Activated T-helper 2 cell treated with anti-CD3 and anti-CD28 coated beads, Interferon-gamma antibody, Interleukin-2, Interleukin-4, amounts not matched to agents 10 μg/mL and 5 μg/mL and 100 μg/mL, durations not matched to agents 14 hours and 24 hours and 36 hours (primary cell): ENCODE measurements at places on chromosomes 3 and 15.

GRCh38 chr15:100703032-100703578 lies 100.7 kb downstream of the ASB7 start:
- DNase-seq: no peak

DNA sequence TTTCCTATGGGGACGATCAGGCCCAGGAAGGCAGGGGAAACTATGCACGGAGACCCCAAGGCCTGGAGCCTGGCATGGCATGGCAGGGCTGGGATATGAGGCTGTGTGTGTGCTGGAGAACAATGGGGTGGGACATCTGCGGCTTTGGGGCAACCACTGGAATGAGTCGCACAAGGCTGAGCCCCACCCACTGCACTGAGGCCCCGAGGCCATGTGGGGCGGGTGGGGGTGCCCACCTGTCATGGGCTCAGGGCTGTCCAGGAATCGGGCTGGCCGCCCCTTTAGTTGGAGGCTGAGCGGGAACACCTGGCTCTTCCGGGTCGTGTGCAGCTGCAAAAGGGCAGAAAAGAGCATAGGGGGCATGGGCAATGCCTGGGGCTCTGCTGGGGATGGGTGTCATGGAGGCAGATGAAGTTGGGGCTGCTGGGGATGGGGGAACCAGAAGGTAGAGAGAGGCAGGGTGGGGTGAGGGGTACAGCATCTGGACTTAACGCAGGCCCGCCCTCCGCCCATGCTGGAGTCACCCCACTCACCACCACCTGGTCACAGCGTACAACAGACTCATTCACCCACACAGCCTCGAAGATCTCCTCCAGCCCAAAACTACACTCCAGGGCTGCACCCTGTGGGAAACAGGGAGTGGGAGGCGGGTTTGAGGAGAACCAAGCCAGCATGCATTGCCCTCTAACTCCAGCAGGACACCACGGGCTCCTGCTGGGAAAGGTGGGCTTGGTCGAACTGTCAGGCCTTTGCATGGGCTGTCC lies 31.1 kb downstream of the PLXND1 start:
- DNase-seq: no peak

DNA sequence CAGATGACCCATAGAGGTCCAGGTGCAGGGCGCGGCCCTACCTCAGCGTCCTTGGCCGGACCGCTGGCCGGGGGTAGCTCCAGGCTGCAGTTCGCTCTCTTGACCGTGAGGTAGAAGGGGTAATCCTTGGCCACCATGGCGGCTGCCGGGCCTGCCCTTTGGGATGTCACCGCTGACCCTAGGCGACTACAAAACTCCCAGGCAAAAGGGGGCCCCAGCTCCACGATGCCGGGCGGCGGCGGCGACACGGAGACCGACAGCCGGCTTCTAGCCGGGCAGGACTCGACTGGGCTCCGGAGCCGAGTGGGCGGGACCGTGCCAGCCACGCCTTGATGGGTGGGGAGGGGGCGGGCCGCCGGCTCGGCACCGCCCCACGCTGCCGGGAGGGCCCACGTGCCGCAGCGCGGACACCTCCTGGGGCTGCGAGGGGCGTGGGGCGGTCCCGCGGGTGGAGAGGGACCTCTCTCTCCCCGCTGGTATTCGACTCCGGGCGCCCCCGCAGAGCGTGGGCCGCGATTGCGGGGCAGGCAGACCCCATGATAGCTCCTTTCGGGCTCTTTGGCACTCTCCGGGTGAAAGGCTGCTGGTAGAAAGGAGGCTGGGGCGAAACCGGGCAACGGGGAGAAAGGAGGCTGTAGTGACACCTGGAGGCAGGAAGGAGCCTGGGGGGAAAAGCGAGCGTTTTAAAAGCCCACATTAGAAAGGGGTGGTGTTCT lies at the start of gene ARHGEF3:
Gene ARHGEF3 (minus strand): TSS at position 288 of the 716 bp plus-strand sequence. CDS start 151 bp downstream, at position 137.
- peak; percentile 79 for DNase-seq

- no peak for DNase-seq
These were observed 37.9 kb downstream of the EID1 start for GRCh38 chr15:48915861-48916260.

GRCh38 chr3:177626045-177626444 lies 428.8 kb upstream of the TBL1XR1 start:
- no peak for DNase-seq

- peak; percentile 77 for DNase-seq
These were observed 81.2 kb downstream of the SRGAP3 start for GRCh38 chr3:9168241-9168741.

- DNase-seq: no peak
These were observed 981.8 kb downstream of the ROBO2 start for GRCh38 chr3:78021710-78022109.

DNA sequence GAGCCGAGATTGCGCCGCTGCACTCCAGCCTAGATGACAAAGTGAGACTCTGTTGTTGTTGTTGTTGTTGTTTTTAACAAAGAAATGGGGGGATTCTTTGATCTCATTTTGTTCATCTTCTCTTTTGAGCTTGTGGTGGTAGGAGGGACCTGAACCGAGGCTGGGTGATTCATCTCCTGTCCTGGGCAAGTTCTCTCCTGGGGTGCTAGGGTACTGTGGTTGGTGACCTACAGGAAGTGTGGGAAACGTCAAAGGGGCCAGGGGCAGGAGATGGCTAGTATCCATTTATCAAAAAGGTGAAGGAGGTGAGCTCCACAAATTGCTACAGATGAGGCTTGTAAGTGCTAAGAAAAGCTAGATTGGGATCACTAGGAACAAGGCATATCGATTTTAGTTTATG lies 14.3 kb downstream of the PPCDC start:
- no peak for DNase-seq

GRCh38 chr3:36969540-36970432 lies 23.1 kb downstream of the EPM2AIP1 start:
- peak; percentile 62 for DNase-seq

- no peak for DNase-seq
These were observed 62.1 kb upstream of the IL12A start for GRCh38 chr3:159926573-159926972.

DNA sequence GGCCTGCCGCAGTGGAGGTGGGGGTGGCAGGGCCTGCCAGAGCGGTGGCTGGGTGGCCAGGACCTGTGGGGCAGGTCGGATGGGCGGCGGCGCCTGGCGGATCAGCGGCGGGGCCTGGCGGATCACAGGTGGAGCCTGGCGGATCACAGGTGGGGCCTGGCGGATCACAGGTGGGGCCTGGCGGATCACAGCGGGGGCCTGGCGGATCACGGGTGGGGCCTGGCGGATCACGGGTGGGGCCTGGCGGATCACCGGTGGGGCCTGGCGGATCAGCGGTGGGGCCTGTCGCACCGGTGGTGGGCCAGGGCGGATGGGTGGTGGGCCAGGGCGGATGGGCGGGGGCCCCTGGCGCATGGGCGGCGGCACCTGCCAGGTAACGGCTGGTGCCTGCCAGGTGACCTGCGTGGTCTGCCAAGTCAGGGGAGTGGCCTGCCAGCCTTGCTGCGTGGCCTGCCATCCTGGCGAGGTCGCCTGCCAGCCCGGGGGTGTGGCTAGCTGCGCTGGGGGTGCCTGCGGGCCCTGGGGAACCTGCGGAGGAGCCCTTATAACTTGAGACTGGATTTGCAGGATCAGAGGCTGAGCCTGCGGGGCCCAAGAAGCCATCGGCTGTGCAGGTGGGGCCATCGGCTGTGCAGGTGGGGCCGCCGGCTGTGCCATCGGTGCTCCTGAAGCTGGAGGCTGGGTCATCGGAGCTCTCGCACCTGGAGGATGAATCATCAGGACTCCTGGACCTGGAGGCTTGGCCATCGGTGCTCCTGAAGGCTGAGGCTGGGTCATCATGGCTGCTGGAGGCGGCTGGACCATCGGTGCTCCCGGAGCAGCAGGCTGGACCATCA lies 1.3 kb downstream of the MAGEL2 start:
- no peak for DNase-seq

DNA sequence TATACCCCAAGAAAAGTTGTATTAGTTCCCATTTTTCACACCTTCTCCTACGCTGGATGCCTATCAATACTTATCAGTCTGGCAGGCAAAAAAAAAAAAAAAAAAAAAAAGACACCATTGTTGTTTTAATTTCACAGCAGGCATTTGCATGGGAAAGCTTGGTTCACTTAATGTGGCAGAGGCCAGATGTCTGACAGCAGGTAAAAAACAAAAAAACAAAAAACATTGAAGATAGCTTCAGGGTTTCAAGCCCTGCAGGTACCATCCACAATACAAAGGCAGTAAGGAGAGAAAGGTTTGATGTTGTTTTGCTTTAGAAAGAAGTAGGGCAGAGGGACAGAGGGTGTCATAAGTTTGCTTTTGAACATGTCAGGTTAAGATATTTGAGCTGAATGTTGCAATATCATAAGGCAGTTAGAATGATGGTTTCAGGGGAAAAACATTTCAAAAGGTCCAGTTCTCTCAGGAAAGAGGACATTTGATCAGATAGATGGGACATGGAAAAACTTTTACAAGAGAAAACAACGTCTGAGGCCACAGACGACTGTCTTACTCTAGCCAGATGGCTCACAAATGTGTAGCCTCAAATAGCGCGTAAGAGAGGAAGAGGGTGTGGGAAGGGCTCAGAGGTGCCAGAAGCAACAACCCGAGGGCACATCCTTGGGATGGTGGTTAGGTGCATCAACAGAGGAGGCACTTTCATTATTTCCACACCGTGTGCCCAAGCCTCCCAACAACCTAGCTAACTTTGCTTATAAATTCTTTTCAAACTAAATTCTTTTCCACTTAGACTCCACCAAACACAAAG lies 25.7 kb downstream of the PCOLCE2 start:
- no peak for DNase-seq

GRCh38 chr3:8365541-8365940 lies 136.1 kb upstream of the LMCD1 start:
- no peak for DNase-seq

- DNase-seq: no peak
These were observed 78.3 kb downstream of the CHRNA7 start for GRCh38 chr15:32108661-32109060.

DNA sequence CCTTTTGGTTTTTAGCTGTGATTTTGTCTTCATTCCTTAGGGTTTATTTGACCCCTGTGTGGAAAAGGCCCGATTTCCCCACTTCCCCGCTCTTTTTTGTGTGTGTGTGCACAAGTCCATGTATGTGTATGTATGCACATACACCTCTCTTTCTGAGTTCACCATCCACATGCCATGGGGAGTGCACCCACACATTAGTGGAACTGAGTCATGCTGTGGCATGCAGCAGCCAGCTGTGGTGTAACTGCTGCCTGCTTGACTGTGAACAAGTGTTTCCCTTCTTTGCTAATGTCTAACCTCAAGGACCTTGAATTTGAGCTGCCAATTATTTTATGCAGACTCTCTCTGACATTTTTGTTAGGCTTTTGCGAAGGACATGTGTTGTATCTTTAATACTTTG lies 434.9 kb upstream of the TPM1 start:
- no peak for DNase-seq

DNA sequence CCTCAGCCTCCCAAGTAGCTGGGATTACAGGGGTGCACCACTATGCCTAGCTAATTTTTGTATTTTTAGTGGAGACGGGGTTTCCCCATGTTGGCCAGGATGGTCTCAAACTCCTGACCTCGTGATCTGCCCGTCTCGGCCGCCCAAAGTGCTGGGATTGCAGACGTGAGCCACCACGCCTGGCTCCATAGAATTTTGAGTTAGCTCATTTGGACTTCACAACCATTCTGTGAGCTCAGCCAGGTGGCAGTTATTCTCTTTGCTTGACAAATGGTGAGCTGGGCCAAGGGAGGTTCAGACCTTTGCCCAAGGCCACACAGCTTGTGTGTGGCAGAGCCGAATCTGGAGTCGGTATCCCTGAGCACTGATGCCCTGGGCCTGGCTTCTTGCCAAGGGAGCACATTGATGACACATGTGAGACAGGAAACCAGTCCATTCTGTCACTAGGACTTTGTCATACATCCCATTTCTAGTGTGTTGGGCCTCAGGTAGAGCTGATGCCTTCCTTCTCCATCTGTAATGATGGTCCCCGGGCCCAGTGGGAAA lies 17.6 kb downstream of the PODXL2 start:
- no peak for DNase-seq

DNA sequence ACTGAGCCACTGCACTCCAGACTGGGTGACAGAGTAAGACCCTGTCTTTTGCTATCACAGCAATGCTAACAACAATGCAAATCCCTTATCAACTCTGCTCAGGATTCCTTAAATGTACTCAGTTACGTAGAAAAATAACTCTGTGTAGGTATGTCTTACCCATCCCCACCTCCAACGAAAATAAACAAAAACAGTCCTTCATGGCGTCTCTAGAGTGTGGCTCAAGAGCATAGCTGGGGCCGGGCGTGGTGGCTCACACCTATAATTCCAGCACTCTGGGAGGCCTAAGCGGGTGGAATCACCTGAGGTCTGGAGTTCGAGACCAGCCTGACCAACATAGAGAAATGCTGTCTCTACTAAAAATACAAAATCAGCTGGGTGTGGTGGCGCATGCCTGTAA lies 13.2 kb upstream of the NCKIPSD start:
- no peak for DNase-seq

- no peak for DNase-seq
These were observed 6.2 kb upstream of the ZNF35 start for GRCh38 chr3:44642337-44642736.

DNA sequence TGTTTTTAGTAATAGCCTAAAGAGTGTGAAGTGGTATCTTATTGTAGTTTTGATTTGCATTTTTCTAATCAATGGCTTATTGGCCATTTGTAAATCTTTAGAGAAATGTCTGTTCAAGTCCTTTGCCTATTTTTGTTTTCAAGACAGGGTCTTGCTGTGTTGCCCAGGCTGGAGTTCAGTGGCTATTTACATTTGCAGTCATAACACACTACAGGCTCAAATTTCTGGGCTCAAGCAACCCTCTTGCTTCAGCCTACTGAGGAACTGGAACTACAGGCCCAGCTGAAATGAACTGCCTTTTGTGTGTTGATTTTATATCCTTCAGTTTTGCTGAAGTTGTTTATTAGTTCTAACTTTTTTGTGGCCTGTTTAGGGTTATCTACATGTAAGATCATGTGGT lies 27.9 kb downstream of the BSN start:
- no peak for DNase-seq

GRCh38 chr3:101867511-101867910 lies 18.2 kb downstream of the NFKBIZ start:
- DNase-seq: no peak

DNA sequence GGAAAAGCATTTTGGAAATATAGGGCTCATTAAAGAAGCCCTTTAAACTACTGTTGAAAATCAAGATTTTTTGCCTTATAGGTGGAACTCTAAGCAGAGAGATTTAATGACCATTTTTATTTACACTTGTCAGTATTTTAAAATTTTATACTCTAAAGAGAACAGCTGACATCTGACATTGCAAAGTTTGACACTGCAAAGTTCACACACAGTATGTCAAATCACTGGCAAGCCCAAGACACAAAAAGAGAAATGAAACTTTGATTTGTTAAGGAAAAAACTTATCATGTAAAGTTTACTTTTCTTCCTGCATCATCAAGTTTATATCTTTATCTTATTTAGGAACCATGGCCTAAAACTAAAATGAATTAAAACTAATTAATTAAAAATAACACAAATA lies 40.2 kb downstream of the DPH6 start:
- no peak for DNase-seq
